ENCODE measurements at places on chromosomes 11 and 22. TPM values are rescaled to one million over a fixed set of nuclear protein-coding genes. Genes with fewer than 3 reads are reported as not detected.

MRGPRE gene
- polyA plus RNA-seq, result not detected

GRCh38 chr22:26718488-26718887 is 61.1 kb downstream of the MIAT start:
- DNase-seq, result no peak

MS4A3 gene
- polyA plus RNA-seq, result not detected

- DNase-seq, result no peak
Observed at GRCh38 chr11:76102802-76103201, 103.5 kb downstream of the WNT11 start.
